Fibroblast of villous mesenchyme (primary cell): ENCODE measurements at places on chromosomes 12 and 14.

GRCh38 chr12:666766-667308 is 3.6 kb upstream of the NINJ2 start:
- no peak for DNase-seq

DNA sequence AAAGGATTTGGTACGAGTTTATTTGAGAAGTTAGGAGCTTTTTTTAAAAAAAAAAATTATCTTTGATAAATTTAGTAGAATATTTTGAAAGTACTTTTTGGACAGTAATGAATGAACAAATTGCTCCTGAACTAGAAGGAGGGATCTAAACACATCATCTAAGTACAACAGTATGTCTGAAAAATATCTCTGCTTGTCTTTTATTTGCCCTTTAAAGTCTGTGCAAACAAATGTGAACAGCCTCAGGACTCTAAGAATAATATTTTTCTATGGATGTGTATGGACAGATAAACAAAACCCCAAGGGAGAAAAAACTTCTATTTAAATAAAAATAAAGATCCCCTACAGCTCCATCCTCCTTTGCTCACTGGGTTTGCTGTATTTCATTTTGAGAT is 19.5 kb downstream of the FBXL14 start:
- DNase-seq, result no peak

DNA sequence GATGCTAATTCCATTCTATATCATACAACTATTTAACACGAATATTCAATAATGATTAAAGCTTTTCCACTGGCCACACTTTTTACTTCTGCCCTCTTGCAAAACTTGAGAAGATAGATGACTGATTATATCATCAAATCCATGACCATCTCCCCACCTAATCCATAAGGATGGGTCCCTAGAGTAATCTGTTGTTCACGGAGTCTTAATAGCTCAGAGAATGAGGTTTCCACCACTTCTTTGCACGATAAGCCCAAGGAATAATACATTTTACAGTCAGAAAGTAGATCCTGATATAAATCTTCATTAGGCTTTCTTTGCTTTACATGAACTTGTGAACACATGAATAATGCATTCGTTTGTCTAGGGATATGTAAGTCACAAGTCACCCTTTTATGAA is 527.2 kb downstream of the GALC start:
- DNase-seq, result no peak

DNA sequence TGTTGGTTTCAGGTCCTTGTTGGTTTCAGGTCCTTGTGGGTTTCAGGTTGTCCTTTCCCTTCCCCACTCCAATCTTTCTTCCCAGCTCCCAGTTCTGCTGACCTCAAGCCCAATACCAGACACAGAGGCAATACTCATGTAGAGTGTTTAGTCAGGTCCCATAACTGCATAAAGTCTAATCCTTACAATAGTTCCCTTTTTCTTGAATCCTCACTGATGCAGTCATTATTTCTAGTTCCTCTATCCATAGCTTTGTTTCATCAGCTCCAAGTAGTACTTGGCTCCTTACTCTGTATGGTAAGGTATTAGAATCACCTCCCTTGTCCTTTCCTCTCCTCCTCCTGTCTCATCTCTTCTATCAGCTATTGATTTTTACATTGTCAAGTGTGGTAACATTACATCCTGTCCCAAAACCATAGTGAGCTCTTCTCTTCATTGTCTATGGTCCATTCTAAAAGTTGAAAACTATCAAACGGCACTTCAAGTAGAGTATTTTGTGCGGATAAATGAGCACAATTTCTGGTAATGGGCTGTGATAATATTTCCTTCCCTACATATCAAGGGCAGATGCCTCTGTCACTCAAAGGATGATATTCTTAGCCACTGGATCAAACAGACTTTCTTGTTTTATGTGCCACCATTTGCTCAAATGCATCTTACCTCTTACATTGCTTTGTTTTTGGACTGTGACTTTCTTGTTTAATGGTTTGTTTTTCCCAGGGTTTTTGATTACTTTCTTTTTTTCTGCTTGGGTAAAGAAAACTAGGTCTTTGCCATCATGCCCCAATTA is 57.2 kb upstream of the JDP2 start:
- no peak for DNase-seq

GRCh38 chr12:2586156-2587038 is 208.4 kb upstream of the FKBP4 start:
- no peak for DNase-seq

GRCh38 chr14:34218881-34219280 is 243.2 kb downstream of the SPTSSA start:
- peak; percentile 57 for DNase-seq

DNA sequence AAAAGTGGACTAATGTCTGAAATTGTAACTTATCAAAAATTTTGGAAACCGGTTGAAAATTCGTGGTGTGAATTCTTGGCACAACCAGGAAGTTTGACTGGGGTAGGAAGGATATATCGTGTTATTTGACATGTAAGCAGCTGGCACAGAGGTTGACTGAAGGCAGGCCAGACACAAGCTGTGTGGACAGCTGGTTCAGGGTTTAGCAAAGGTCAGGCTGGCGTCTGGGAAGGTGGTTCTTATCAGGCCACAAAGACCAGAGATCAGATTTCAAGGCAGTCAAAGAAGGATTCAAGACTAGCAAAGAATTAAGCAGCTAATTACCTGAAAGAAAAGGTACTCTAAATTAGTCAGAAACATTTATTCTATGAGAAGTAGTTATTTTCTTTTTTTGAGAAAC is 450.2 kb upstream of the MDGA2 start:
- no peak for DNase-seq

DNA sequence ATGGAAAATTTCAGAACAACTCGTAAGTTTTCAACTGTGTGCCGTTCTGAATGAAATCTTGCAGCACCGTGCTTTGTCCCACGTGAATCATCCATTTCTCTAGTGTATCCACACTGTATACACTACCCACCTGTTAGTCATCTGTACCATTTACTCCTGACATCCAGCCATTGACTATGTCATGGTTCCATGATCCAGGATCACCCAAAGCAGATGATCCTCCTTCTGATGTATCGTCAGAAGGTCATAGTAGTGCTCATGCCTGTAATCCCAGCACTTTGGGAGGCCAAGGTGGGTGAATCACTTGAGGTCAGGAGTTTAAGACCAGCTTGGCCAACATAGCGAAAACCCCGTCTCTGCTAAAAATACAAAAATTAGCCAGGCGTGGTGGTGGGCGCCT is 122.9 kb downstream of the PPHLN1 start:
- DNase-seq, result no peak

DNA sequence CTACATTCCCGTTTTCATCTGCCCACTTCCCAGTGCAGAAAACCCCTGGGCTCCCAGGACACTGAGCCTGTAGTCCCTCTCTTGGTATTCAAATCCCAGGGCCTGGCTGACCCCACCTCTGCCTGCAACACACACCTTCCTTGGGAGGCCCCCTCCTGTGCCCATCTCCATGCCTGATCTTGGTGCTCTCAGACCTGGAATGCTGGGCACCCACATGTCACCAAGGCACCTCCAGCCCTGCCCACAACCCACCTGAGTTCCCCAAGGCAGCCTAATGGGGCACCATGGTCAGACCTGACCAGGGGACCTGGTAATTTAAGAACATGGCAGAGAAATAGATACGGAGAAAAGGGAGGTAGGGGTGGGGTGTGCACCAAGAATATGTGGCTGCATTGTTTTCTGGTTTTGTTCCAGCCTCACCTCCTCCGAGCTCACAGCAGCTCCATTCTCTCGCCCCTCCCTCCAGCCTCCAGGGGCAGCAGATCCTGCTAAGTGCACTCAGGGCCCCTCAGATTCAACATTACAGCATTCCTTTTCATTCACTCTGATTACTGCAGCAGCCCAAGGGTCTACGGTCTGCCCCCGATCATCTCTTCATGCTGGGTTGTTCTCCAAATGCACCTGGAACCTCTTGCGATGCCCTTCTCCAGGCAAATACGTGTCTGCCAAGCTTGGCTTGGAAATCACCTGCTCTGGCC is 9.2 kb upstream of the HSP90AA1 start:
- DNase-seq, result no peak

DNA sequence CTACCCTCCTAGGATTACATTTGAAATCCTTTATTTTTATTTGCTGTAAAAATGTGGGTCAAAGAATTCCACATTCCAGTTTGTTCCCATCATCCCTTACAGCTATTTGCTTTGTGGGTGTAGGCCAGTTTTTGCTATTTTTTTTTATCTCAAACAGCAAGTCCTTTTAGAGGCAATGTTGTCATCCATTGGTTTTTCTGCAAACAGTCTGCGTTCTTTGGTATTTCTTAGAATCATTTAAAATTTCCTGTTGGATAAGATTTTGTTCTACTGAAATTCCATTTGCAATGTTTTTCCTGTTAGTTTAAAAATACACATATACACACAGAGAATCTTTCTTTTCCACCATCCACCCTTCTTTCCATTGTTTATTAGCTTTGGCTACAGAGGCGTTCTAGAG is 53.3 kb upstream of the STK38L start:
- peak; percentile 65 for DNase-seq

DNA sequence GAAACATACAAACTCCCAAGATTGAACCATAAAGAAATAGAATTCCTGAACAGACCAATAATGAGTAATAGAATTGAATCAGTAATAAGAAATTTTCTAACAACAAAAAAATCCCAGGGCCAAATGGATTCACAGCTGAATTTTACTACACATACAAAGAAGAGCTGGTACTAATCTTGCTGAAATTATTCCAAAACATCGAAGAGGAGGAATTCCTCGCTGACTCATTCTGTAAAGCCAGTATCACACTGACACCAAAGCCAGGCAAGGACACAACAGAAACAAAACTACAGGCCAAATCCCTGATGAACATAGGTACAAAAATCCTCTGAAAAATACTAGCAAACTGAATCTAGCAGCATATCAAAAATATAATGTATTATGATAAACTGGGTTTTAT is 367.8 kb upstream of the CLEC14A start:
- DNase-seq, result peak; percentile 14

GRCh38 chr14:38589747-38590350 is 334.0 kb upstream of the CLEC14A start:
- no peak for DNase-seq

DNA sequence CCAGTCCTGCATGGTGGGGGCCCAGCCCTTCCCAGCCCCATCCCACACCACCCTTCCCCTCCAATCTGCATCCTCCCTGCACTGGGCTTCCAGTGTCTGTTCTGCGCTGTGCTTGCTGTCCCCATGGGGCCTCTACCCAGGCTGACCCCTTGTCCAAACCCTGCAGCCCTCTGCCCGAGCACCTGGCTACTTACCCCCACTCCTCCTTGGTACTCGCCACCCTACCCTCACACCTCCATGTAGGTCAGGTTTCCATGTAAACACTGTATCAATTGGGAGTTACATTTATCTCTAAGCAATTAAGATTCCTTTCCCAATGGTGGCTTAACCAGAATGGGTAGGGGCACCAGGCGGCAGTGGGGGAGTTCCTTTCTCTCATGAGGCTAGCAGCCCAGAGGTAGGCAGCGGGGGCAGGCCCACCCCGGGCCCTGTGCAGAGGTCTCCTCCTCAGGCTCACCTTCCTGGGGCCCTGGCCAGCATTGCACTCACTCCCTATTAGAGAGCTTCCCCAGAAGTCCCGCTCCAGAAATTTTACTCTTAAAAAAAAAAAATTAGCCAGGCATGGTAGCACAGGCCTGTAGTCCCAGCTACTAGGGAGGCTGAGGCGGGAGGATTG is 76.6 kb upstream of the CCND2 start:
- no peak for DNase-seq

- DNase-seq, result peak; percentile 28
These were observed 606 bp downstream of the CINP start for GRCh38 chr14:102362084-102362483.

GRCh38 chr14:97299661-97300060 is 502.5 kb downstream of the VRK1 start:
- DNase-seq, result no peak

- DNase-seq, result no peak
These were observed 666.8 kb upstream of the TMEM132C start for GRCh38 chr12:127600211-127600610.

DNA sequence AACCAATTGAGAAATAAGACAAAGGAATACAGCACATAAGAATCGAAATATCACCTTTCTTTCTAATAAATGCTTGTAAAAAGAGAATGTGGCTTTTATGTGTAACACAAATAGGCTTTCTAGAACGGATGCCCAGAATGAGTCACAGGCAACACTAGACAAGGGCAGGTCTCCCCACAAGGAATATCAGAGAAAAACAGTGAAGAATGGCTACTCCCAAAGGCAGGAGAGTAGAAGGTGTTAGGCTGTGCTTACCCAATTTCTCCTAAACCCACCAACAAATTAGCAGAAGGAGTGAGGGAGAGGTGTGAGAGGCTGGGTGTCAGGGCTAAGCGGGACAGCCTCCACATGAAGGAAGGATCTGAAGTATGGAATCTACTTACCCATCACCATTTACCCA is 55.2 kb downstream of the GALNT4 start:
- DNase-seq, result no peak

DNA sequence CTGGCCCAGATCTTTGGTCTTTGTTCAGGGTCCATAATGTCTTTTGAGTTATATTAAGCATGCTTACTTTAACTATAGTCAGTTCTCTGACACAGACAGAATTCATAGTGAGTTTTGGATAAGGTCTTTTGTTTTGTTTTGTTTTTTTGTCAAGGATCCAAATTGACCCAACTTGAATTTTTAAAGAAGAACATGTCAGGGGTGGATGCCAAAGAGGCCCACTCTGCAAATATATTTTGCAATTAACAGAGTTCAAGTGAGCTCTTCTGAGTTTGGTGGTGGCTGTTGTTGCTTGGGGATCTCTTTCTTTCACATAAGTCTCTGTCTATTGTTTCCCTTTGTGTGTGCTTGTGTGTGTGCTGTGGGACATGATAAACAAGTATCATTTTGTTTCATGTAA is 34.4 kb upstream of the PMCH start:
- DNase-seq, result no peak

GRCh38 chr14:89641495-89642175 is 224.6 kb upstream of the FOXN3 start:
- no peak for DNase-seq

DNA sequence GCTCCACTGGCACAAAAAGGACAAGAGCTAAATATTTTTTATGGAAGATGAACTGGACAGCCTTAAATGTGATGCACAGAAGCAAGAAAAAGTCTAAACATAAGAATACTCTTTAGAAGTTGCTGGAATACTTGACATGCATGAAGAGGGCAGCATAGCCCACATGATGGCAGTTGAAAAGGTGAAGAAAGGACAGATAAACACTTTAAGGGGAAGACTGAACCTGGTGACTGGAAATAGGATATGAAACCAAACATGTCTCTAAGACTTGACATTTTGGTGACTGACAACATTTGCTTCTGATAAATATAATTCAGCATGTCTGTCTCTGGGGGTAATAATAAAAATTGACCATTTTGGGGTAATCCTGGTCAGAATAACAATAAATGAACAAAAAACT is 273.1 kb downstream of the CCDC91 start:
- DNase-seq, result no peak

GRCh38 chr12:6452245-6452943 is 552 bp downstream of the TAPBPL start:
- no peak for DNase-seq
